ENCODE measurements at places on chromosomes 2 and 18.

GRCh38 chr18:36917907-36918306 is 89.0 kb downstream of the KIAA1328 start:
- DNase-seq: no peak

- DNase-seq: no peak
These were observed 293.2 kb downstream of the PLCL1 start for GRCh38 chr2:198097630-198098029.

DNA sequence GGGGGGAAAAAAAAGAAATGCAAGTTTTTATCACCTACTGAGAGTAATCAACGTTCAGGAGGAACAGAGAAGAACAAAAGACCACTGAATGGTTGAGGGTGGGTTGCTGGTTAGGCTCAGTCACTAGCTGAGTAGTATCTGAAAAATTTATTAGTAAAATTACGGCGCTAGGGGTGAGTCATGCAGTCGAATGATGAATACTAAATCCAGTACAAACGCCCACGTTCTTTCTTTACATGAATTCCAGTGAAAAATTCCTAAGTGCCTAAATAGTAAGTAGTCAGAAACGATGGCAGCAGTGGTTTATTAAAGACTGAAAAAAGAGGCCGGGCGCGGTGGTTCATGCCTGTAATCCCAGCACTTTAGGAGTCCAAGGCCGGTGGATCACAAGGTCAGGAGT is 52.0 kb downstream of the TEKT4 start:
- no peak for DNase-seq

DNA sequence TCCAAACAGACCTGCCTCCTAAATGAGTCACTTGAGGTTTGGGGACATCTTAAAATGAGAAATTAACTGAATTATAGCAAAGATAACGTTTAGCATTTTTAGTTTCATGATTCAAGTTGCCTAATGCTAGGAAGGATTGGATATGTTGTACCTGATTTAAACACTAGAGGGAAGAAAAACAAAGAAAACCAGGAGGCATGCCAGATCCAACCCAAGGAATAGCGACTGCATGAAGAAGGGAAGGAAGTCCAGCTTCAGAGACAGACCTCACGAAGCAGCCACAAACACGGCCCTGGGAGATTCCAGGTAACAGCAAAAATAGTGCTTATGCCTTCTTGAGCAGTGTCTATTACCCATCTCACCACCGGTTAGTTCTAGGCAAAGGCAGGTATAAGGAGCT is 499.9 kb upstream of the SPHKAP start:
- DNase-seq: no peak

GRCh38 chr2:8954990-8955389 is 48.5 kb downstream of the MBOAT2 start:
- DNase-seq: no peak

DNA sequence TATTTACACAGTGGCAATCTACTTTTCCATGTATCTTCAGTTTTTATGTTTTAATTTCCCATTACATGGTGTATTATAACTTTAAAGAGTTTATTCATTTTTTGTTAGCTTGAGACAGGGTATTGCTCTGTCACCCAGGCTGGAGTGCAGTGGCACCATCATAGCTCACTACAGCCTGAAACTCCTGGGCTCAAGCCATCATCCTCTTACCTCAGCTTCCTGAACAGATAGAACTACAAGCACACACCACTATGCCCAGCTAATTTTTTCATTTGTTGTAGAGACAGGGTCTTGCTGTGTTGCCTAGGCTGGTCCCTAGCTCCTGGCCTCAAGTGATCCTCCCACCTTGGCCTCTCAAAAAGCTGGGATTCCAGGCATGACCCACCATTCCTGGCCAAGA is 66.8 kb downstream of the COA5 start:
- DNase-seq: no peak

GRCh38 chr2:85536479-85536878 is 2.5 kb upstream of the MAT2A start:
- no peak for DNase-seq

DNA sequence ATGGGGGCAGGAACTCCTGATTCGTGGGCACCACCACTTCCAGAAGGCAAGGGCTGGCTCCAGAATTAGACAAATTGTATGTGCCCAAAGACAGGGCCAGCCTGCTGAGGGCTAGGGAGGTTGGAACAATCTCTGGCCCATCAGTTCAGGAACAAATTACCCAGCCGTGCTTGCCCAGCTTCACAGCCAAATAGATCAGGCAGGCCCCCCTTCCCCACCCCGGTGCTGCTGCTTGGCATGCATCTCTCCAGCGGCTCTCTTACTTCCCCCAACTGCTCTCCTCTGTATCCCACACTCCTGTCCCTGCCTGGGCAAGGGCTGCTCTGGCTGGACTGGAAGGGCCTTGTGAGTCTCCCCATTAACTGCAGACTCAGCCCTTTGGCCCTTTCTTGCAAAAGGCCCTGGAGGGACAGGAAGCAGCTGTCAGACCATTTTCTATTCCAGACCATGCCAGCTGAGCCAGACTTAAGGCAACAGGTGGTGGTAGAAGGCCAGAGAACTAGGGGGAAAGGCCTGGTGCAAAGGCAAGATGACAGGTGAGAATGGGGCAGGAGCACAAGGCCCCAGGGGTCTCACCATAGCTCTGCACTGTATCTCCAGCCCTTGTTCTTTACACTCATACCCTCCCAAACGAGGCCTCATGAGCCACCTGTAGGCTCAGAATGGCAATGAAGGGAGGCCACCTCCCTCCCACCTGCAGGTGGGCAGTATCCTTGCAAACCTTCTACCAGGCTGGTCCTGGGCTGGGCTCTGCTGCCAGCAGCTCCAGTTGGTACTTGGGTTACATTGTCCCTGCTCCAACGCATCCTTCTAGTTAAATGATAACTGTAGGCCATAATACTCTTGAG is 30.7 kb upstream of the ACAA2 start:
- no peak for DNase-seq

- DNase-seq: no peak
These were observed 157.6 kb downstream of the ARL6IP6 start for GRCh38 chr2:152875701-152876695.

Measured in SW 1271 (cell line).